HuH-7 (cell line): ENCODE measurements at places on chromosomes 11 and 22.
A peak's percentile ranks its signal among the peaks of the same experiment; 100 is the strongest.

- no peak for DNase-seq
Measured at GRCh38 chr22:46309526-46310085, 12.9 kb downstream of the GTSE1 start.

GRCh38 chr11:73391665-73392064, 15.5 kb downstream of the RELT start:
- no peak for DNase-seq

GRCh38 chr11:9533736-9534473, 39.6 kb upstream of the WEE1 start:
- no peak for DNase-seq

GRCh38 chr22:46043816-46044620, 67.1 kb upstream of the WNT7B start:
- DNase-seq, result no peak

- no peak for DNase-seq
Measured at GRCh38 chr11:12318791-12319438, 58.5 kb upstream of the PARVA start.

- no peak for DNase-seq
Measured at GRCh38 chr11:85951428-85952107, 96.4 kb downstream of the CCDC83 start.

DNA sequence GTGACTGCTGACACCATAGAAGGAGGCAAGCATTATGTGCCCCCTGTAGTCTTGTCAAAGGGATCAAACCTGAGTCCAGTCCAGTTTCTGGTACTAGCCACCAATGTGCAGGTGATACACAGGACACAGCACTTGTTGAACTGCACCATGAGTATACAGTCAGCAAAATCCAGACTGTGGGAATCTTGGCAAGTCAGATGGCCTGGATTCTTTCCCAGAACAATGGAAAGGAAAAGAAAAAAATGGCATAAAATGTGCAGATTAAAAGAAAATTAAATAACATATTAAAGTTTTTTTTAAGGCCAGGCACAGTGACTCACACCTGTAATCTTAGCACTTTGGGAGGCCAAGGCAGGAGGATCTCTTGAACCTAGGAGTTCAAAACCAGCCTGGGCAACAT, 16.8 kb downstream of the CRY2 start:
- DNase-seq, result no peak

GRCh38 chr11:64577202-64577601, 13.8 kb upstream of the SLC22A12 start:
- no peak for DNase-seq

DNA sequence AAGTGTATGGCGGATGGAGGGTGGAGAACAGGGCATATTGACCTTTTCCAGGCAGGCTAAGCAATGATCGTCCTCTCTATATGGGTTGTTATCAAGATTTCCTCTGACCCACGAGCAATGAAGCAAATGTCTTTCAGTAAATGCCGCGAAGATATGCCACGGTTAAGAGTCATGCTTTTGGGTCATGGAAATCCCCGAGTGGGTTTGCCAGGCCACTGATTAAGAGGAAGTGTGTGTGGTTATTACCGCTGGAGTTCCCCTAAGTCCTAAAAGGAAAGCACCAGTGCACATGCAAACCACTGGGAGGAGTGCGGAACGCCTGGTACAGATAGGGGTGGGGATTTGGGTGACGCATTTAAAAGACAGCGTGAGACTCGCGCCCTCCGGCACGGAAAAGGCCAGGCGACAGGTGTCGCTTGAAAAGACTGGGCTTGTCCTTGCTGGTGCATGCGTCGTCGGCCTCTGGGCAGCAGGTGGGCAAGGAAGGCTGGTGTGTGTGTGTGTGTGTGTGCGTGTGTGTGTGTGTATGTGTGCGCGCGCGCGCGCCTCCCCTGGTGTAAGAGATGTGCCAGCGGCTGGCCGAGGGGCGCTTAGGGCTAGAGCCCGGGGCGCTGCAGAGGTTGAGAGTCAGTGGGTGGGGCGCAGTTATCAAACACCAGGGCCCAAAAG, at the start of gene BIRC3:
TSS of gene BIRC3 (plus strand) at position 386 of the 669 bp plus-strand sequence. CDS start 7,026 bp downstream, outside the sequence.
- DNase-seq, result peak; percentile 64

- DNase-seq, result no peak
Measured at GRCh38 chr11:17570034-17570433, 23.0 kb downstream of the OTOG start.

GRCh38 chr11:126978911-126979310, 21.7 kb downstream of the KIRREL3 start:
- DNase-seq, result no peak

DNA sequence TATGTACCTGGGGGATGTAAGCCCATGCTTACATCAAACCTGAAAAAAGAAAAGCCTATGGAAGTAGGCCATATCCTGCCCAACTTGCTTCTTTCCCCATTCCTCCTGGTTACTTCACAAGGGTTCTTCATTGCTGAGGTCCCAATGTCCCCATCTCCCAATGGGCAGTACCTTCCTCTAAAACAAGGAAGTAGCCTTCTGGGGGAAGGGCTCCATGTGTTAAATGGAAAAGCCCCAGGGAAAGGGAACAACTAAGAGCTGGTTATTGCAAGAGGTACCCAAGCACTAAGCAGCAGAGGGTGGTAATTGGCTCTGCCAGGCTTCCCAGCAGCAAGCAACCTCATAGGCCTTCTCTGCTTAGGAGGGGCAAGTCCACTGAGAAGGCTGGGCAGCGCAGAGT, 11.3 kb downstream of the TMEM216 start:
- DNase-seq, result no peak

- DNase-seq, result no peak
Measured at GRCh38 chr11:12799334-12799835, 125.2 kb downstream of the TEAD1 start.

GRCh38 chr11:131696690-131697089, 326.3 kb downstream of the NTM start:
- DNase-seq, result no peak

GRCh38 chr11:36713715-36714114, 115.7 kb upstream of the RAG2 start:
- DNase-seq, result no peak

- no peak for DNase-seq
Measured at GRCh38 chr11:110081462-110082376, 11.5 kb upstream of the ZC3H12C start.

DNA sequence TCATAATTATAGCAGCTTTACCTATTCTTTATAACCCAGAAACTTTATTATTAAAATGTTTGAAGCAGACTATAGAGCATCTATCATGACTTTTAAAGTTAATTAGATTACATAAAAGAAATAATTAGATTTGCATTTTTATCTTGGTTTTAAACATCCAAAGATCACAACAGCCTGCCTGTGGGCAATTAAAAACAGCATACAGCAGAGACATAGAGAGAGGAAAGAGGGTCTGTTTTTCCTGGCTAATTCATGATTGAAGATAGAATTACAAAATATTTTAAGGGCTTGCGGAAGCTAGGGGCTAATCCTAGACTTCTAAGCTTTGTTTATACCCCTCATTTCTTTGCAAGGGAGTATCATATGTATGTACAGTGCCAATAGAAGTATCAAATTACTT, 178.1 kb downstream of the SOX6 start:
- DNase-seq, result no peak

GRCh38 chr11:17385926-17386325, 2.5 kb downstream of the KCNJ11 start:
- DNase-seq, result no peak

- no peak for DNase-seq
Measured at GRCh38 chr11:14366936-14367335, 8.0 kb upstream of the RRAS2 start.

DNA sequence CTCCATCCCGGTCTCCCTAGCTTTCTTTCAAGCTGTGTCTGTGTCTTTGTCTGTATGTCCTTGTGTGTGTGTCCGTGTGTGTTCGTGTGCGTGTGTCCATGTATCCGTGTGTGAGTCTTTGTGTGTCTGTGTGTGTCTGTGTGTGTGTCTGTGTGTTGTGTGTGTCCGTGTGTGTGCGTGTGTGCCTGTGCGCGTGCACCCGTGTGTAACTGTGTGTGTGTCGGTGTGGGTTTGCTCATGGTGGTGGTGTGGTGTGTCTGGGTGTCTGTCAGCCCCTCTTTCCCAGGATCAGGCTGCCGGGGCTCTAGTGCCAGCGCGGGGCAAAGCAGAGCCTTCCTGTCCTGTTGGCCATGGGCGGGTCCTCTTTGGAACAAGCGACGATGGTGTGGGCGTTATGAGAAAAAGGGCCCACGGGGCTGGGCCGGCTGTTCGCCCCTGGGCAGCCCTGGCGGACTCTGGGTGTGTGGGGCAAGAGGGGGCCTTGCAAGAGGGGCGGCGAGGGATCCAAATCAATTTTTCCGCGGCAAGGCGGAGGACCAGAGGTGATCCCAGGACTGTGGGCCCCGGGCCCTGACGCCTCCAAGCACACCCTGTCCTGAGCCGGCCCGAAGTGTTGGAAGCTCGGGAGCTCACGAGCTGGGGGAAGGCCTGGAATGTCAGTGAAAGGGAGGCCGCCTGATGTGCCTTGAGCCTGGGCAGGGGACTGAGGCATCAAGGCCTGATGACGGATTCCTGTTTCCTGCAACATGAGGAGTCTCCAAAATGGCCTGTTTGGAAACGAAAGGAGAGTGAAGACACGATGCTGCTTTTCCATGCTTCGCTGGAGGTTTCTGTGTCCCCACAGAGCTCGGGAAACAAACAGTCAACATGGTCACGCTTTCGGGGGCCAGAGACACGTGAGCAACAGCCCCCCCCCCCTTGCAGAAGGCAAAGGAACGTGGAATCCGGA, 3929.2 kb upstream of the OR11H1 start:
- no peak for DNase-seq

DNA sequence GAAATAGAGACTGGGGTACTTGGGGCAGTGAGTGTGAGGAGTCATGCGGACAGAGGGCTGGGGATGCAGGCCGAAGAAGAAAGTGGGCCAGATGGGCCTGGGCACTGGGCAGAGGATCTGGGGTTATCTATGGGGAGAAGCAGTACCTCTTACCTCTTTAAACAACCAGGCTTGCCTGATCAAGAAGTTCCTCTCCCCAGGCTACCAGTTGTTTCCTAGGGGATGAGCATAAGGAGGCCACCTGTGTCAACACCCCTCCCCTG, 98.4 kb upstream of the PITPNB start:
- no peak for DNase-seq

DNA sequence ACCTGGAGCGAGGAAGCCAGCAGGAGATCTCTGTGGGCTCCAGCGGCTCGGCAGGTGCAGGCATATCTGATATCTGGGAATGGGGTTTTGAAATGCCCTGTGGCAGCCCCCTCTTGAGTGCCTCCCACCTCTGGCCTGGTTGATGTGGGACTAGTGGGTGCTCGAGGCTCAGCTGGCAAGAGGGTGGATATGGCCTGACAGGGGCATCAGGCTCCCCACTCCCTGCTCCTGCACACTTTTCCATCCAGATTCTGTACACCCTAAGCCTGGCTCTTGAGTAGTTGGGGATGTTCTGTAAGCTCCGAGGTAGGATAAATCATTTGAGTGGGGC, 75.0 kb downstream of the SCN3B start:
- no peak for DNase-seq

DNA sequence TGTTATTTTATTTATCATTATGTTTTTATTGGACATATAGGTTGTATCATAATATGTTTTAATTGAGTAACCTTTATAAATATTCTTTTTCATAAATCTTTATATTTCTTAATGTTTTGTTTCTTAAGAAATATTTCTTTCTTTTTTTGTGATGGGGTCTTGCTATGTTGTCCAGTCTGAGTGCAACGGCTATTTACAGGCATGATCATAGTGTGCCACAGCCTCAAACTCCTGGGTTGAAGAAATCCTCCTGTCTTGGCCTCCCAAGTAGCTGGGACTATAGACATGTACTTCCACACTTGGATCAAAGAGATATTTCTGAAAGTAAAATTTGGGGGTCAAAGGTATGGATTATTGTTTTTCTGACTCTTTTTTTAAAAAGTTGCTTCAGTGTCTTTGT, 53.1 kb downstream of the EHF start:
- no peak for DNase-seq

DNA sequence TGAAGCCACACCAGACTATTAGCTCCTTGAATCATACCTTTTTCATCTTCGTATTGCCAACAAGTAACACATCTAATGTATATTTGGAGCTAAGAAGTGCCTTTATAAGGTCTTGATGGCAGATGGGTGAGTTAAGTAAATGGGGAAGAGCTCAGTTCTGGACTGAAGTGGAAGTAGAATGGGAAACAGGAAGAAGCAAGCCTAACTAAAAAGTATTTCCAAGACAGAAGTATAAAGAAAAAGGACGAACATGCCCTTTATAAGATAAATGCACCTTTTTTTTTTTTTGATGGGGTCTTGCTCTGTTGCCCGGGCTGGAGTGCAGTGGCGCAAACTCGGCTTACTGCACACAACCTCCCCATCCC, 14.5 kb downstream of the CRTAM start:
- DNase-seq, result no peak

- no peak for DNase-seq
Measured at GRCh38 chr11:58525037-58525614, 17.2 kb upstream of the OR5B21 start.

DNA sequence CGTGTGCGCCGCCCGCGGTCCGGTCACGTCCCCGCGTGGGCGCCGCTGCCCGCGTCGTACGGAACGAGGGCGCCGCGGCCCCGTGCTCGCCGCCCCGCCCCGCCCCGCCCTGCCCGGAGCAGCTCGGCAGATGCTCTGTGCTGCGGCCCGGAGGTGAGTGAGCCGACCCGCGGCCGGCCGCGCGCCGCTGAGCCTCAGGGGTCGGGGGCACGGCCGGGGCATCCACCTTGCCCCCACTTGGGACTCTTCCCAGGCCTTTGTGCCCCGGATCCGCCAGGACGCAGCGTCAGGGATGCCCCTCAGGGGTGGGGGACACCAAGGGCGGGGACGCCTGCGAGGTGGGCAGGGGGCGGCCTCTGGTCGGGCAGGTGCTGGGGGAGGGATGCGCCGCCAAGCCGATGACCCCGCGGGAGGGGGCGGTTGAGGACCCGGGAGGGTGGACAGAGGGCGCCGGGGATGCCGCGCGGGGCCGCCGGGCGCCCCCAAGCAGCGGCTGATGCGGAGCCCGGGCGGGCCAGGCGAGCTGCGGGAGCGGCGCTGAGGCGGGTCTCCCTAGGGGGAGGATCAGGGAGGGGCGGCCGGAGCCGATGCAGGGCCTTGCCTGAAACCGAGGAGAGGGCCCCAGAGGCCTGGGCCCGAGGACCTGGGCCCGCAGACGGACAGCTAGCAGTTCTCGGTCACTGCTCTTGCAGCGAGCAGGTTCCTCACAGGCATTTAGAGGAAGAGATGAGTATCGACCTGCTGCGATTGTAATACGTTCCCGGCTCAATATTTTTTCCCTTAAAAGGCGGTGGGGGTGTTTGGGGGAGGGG, at the start of gene GNAZ:
TSS of gene GNAZ (plus strand) at position 102 of the 812 bp plus-strand sequence. CDS start 25,177 bp downstream, outside the sequence.
- peak; percentile 53 for DNase-seq

- no peak for DNase-seq
Measured at GRCh38 chr11:126483621-126484195, 128.2 kb downstream of the ST3GAL4 start.

DNA sequence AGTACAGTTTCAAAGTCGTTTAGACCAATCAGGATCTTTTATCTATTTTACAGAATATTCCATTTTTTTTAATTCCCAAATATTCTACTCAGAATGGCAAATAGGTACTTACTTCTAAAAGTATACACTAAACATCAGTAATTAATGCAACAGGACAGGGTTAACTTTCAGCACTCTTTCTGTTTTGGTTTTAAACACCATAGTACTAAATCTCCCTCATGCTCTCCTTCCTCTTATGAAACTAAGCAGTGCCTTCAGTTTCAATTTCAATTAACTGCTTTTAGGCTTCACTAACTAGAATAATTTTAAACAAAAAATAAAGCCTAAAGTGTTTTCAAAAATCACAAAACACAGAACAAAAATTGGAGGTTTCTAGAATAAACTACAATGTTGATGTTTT, 57.9 kb downstream of the NOX4 start:
- no peak for DNase-seq
